ENCODE measurements at places on chromosomes 6 and 20. TPM values are rescaled to one million over a fixed set of nuclear protein-coding genes. Genes with fewer than 3 reads are reported as not detected.

Gene PRSS35
- 0.11 TPM for total RNA-seq

Gene PCIF1
- total RNA-seq, result 28.9 TPM

Gene OR2J3
- not detected for total RNA-seq

Gene BTN1A1
- total RNA-seq, result not detected

Gene MOG
- not detected for total RNA-seq

Gene SEC63
- 65.3 TPM for total RNA-seq

Gene DSTN
- 437 TPM for total RNA-seq

Gene PFDN4
- total RNA-seq, result 19.0 TPM

Gene CLPSL1
- not detected for total RNA-seq

Gene UBE2C
- 117 TPM for total RNA-seq

Gene SLC17A1
- not detected for total RNA-seq

Gene MLN
- not detected for total RNA-seq

Gene SCRT2
- not detected for total RNA-seq

Gene CFAP61
- 0.32 TPM for total RNA-seq

Gene SLC44A4
- 546 TPM for total RNA-seq

Gene GRM4
- not detected for total RNA-seq

Gene EEF1A1
- total RNA-seq, result 8,990 TPM

Gene C20orf96
- total RNA-seq, result 7.9 TPM

Gene FOXF2
- total RNA-seq, result 8.4 TPM

Gene NKX2-2
- total RNA-seq, result 1.6 TPM

Gene RUNX2
- total RNA-seq, result 1.7 TPM

Gene MUCL3
- total RNA-seq, result 0.30 TPM

Gene GGTLC1
- total RNA-seq, result 0.27 TPM

Gene SEL1L2
- not detected for total RNA-seq

Gene PHACTR3
- 0.53 TPM for total RNA-seq

Gene CENPW
- 21.2 TPM for total RNA-seq

Gene ZC2HC1B
- total RNA-seq, result not detected

Gene FOXS1
- 0.20 TPM for total RNA-seq

Gene POM121L2
- total RNA-seq, result 0.07 TPM

Gene EZR
- 424 TPM for total RNA-seq

Gene SAPCD1
- 1.7 TPM for total RNA-seq

Gene SLC17A3
- not detected for total RNA-seq

Gene SNAP91
- 0.45 TPM for total RNA-seq

Gene CGA
- total RNA-seq, result not detected

Gene EEF1E1
- total RNA-seq, result 9.8 TPM

Gene DNMT3B
- 3.3 TPM for total RNA-seq

Gene STXBP5
- 45.8 TPM for total RNA-seq

Gene KCNK15
- total RNA-seq, result 0.21 TPM

Gene HLA-DRA
- total RNA-seq, result 185 TPM

Gene RPS6KA2
- 7.8 TPM for total RNA-seq

Gene PCSK2
- total RNA-seq, result 2.0 TPM

Gene SOX12
- 7.5 TPM for total RNA-seq

Gene HLA-DRB1
- 22.5 TPM for total RNA-seq

Gene SLC22A23
- 85.7 TPM for total RNA-seq

Gene ARMH2
- total RNA-seq, result not detected

Gene RSPH9
- not detected for total RNA-seq

Gene RSPO3
- 1.8 TPM for total RNA-seq

Gene ADAT2
- total RNA-seq, result 4.6 TPM

Gene LCA5
- 1.1 TPM for total RNA-seq

Gene NKX2-4
- total RNA-seq, result not detected

Gene PGC
- not detected for total RNA-seq

Gene PSORS1C2
- total RNA-seq, result not detected

Gene POPDC3
- not detected for total RNA-seq

Gene COL12A1
- total RNA-seq, result 20.2 TPM

Gene FAM162B
- 0.57 TPM for total RNA-seq

Gene ADGRF4
- total RNA-seq, result 1.6 TPM

Gene EIF6
- 194 TPM for total RNA-seq

Gene TBX18
- total RNA-seq, result 0.25 TPM
